Sigmoid colon (tissue), 7 donors: ENCODE measurements at places on chromosomes 7 and 10.

DNA sequence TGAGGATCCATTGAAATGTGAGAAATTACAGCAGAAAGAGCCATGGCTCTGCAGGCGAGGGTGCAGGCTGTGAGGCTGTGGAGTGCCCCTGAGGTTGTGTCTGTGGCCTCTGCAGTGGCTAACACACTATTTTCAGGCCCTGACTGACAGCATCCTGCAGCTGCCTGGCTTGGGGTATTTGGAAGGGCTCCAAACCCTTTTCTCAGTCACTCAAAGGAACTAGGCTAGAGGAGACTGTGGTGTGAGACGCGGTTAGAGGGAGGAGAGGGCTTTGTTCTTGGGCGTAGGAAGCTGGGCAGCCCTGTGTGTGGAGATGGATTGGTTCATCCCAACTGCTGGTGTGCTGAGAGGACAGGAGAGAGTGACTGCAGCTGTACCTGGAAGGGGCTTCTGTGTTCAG is 134.9 kb downstream of the RAMP3 start:
- no peak for DNase-seq

DNA sequence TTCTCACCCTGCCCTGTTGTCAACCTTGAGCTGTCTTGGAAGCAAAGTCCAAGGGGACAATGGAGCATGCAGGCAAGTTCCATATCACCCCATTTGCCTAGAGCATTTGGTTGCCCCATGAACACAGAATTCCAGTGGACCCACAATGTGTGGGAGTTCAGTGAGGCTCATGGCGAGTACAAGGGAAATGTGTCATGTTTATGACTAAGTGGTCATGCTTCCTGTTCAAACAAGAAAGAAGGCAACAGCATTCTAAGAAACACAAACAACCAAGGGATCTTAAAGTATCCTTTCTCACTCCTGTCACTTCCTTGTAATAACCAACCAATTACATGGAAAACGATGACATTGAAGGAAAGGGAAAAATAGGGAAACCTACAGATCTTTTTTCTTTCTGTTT is 513.0 kb downstream of the INHBA start:
- DNase-seq, result no peak

DNA sequence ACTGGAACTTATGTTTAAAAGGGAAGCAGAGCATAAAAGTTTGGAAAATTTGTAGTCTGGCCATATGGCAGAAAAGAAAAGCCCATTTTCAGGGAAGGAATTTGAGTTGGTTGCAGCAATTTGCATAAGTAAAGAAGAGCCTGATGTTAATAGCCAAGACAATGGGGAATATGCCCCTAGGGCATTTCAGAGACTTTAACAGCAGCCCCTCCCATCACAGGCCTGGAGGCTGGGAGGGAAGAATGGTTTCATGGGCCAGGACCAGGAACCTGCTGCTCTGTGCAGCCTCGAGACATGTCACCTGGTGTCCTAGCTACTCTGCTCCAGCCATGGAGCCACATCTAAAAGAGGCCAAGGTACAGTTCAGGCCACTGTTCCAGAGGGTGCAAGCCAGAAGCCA is 35.3 kb downstream of the HTR7 start:
- DNase-seq, result no peak

GRCh38 chr7:36658335-36659171 is 65.7 kb downstream of the AOAH start:
- no peak for DNase-seq

DNA sequence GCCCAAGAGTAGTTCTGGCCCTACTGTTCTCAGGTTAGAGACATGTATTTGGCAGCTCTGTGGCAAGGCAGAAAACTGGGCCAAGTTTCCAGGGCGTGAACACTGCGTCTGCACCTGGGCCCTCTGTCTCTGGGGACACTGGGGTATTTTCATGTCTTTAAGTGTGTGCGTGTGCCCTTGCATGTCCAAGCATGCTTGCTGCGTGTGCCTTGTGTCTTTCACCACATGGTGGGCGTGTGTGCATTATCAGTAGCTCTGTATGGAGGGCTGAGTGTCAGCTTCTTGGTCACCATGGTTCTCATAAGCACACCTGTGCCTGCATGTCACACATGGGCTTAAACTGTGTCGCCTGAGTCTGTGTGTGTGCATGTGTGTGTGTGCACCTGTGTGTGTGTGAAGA is 69.3 kb downstream of the HIPK2 start:
- no peak for DNase-seq

DNA sequence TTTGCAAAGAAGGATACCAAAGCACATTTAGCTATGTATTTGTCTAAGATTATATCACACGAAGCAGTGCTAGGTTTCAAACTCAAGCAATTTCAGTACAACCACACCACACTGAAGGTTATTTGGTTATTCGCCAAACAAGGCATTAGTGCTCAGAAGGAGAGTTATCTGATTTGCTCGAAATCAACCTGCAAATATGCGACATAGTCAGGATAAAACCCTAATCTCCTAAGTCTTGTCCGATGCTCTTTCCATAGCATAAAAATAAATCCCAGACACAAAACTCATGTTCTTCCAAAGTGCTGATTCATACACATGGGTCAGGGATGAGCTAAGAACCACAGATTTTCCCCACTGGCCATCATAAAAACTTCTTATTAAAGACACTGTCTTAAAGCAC is 1288.0 kb upstream of the SORCS1 start:
- no peak for DNase-seq

GRCh38 chr7:3094701-3095445 is 51.2 kb upstream of the CARD11 start:
- no peak for DNase-seq

DNA sequence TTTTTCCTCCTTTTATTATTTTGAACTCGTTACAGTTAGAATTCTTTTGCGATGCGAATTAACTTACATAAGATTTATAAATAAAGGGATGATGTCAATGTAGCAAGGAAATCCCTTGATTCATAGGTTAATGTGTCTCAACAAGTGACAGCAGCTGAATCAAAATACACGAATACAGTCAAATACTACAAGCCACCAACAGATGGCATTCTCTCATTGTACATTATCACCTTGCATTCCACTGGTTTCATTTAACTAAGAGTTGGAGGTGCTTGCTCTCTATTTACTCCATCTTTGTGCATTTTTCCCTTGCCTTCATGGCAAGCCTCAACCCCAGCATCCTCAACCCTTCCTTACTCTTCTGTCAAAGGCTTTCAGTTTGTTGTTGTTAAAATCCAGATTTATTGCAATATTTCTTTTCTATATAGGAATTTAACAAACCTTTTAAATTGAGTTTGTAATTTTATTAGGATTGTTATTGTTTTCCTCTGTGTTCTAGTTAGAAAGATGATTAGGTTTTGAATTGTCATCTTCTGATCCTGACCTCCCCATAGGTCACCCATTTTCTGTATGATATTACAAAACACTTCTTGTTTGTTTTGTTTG is 78.3 kb downstream of the SLC25A40 start:
- DNase-seq, result no peak
